ENCODE measurements at places on chromosomes 5 and 9.

- DNase-seq, result no peak
These were observed 6.9 kb upstream of the SLC12A7 start for GRCh38 chr5:1118738-1119137.

- no peak for DNase-seq
These were observed 28.4 kb upstream of the GADD45G start for GRCh38 chr9:89576404-89576839.

- no peak for DNase-seq
These were observed 193.9 kb downstream of the RORB start for GRCh38 chr9:74691058-74691457.

GRCh38 chr5:116419258-116419657 lies 155.4 kb downstream of the SEMA6A start:
- DNase-seq, result no peak

GRCh38 chr5:156824800-156825199 lies 25.3 kb upstream of the PPP1R2B start:
- peak; percentile 57 for DNase-seq
